Prostate gland (tissue), 2 donors: ENCODE measurements at places on chromosomes 4 and X. TPM values are rescaled to one million over a fixed set of nuclear protein-coding genes. Genes with fewer than 3 reads are reported as not detected.

The TRIM61 gene
- 0.23 TPM for total RNA-seq

The RADX gene
- total RNA-seq, result 7.9 TPM

The ARHGAP4 gene
- 11.9 TPM for total RNA-seq

The HPGDS gene
- total RNA-seq, result 2.1 TPM

The VEGFD gene
- total RNA-seq, result 1.4 TPM

The CXCL9 gene
- total RNA-seq, result 0.27 TPM

The IDUA gene
- total RNA-seq, result 56.8 TPM

The SHROOM4 gene
- total RNA-seq, result 6.1 TPM

The SYN1 gene
- total RNA-seq, result 4.1 TPM

The AR gene
- 119 TPM for total RNA-seq

The NEUROG2 gene
- total RNA-seq, result not detected

The BEND2 gene
- total RNA-seq, result not detected

The ASB9 gene
- 62.1 TPM for total RNA-seq

The GLRA2 gene
- not detected for total RNA-seq

The PDZD11 gene
- 34.2 TPM for total RNA-seq

The CCNA2 gene
- total RNA-seq, result 4.1 TPM

The PGK1 gene
- total RNA-seq, result 146 TPM

The NMU gene
- total RNA-seq, result not detected

The OPN1MW gene
- total RNA-seq, result not detected

The ASIC5 gene
- total RNA-seq, result not detected

The DCAF8L2 gene
- 107 TPM for total RNA-seq

The CD38 gene
- 4.6 TPM for total RNA-seq

The SLC16A2 gene
- 8.7 TPM for total RNA-seq

The PPEF2 gene
- not detected for total RNA-seq

The UGT2B7 gene
- total RNA-seq, result not detected

The ENPEP gene
- total RNA-seq, result 1.3 TPM

The FANCB gene
- 5.1 TPM for total RNA-seq

The NXF2 gene
- total RNA-seq, result not detected

The ETDB gene
- total RNA-seq, result not detected

The TMEM271 gene
- total RNA-seq, result not detected

The ZAR1 gene
- not detected for total RNA-seq

The PPARGC1A gene
- total RNA-seq, result 14.7 TPM

The GAGE2A gene
- total RNA-seq, result not detected

The OSTC gene
- total RNA-seq, result 85.9 TPM

The XAGE1B gene
- not detected for total RNA-seq

The COL25A1 gene
- 0.73 TPM for total RNA-seq

The ZCCHC12 gene
- not detected for total RNA-seq
